ENCODE measurements at places on chromosomes 5 and 9. TPM values are rescaled to one million over a fixed set of nuclear protein-coding genes. Genes with fewer than 3 reads are reported as not detected.

DNA sequence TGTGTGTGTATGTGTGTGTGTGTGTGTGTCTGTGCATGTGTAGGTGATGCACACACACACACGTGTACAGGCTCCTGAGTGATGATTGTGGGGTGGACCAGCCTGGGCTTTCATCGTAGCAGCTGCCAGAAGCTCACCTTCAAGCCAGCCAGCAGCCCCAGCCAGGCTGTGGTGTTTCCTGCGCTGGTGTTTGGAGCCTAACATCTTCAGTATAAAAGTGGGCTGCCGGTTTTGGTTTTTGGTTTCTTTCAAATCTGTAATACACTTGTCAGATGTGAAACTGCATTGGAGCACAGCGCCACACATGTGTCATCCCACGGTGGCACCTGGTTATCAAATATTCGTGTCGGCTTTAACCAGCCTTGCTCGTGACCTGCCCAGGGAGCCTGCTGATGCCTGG lies 114.2 kb downstream of the OLFM1 start:
- no peaks in the 10 kb centered on the region for H3K36me3 ChIP-seq
- DNase-seq: no peak
- H3K27me3 ChIP-seq: no peaks in the 10 kb centered on the region

DNA sequence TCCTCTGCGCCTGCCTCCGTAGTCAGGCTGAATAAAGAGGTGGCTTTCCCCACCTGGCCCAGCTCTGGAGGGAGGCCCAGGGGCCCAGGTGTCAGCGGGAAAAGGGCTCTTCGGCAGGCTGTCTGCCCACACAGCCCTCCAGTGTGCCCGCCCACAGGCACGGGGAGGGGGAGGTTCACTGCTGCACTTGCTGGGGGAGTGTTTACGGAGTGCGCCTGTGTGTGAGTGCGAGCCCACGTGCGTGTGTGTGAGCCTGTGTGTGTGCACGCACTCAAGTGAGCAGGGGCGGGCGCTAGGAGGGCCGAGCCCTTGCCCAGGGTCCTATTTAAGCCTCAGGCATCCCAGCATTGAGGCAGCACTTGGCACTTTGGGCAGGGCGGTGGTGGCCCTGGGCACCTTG lies 10.9 kb downstream of the DNLZ start:
- H3K4me1 ChIP-seq: peaks cover 9% of the 10 kb centered on the region
- H3K27me3 ChIP-seq: no peaks in the 10 kb centered on the region
- no peak overlapping the region for H3K4me3 ChIP-seq
- no peak overlapping the region for H3K27ac ChIP-seq

GABRP gene
- not detected for total RNA-seq

- H3K27me3 ChIP-seq: peaks cover 31% of the 10 kb centered on the region
- no peak overlapping the region for H3K27ac ChIP-seq
Observed at GRCh38 chr5:90613918-90614504, 55.4 kb downstream of the ADGRV1 start.

GRCh38 chr9:94613003-94613402 lies 19.4 kb upstream of the FBP2 start:
- H3K36me3 ChIP-seq: no peaks in the 10 kb centered on the region
- H3K27me3 ChIP-seq: peaks cover 20% of the 10 kb centered on the region
- no peak overlapping the region for H3K4me3 ChIP-seq
- DNase-seq: no peak
- no peaks in the 10 kb centered on the region for H3K4me1 ChIP-seq
- no peak overlapping the region for H3K27ac ChIP-seq

- no peaks in the 10 kb centered on the region for H3K4me1 ChIP-seq
- no peak for DNase-seq
- no peaks in the 10 kb centered on the region for H3K27me3 ChIP-seq
- no peaks in the 10 kb centered on the region for H3K36me3 ChIP-seq
- H3K4me3 ChIP-seq: no peak overlapping the region
Observed at GRCh38 chr5:65085516-65085850, 316.8 kb downstream of the CWC27 start.

SPATA31C1 gene
- total RNA-seq: not detected

GDA gene
- not detected for total RNA-seq

DNA sequence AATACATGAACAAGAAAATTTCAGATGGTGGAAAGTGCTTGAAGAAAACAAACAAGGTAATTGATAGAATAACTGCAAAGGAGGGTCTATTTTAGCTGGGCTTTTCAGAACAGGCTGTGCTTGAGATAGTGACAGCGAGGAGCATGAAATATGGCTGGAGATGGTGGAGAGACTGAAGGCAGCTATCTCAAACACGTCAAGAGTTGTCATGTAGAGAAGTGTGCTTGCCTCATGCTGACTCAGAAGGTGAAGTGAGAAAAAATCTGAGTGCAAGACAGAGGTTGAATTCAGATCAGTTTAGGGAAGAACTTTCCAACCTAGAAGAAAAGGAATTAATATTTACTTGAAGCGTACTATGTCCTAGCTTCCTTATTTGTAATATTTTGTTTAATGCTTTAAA lies 115.5 kb upstream of the RANBP3L start:
- H3K4me1 ChIP-seq: peaks cover 2% of the 10 kb centered on the region
- peaks cover 48% of the 10 kb centered on the region for H3K27me3 ChIP-seq
- H3K36me3 ChIP-seq: no peaks in the 10 kb centered on the region

DNA sequence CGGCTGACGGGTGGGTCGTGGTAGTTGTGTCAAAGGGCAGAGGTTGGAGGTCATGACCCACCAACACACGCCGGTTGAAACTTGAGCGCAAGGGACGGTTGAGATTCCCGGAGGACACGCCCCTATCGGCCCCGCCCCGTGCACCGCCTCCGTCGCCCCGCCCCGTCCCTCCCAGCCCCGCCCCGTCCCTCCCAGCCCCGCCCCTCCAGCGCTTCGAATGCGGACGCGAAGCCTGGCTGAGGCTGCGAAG lies 226 bp upstream of the RANBP17 start:
- H3K36me3 ChIP-seq: peaks cover 7% of the 10 kb centered on the region
- no peak for DNase-seq
- H3K4me3 ChIP-seq: peak overlapping the region; percentile 73
- no peaks in the 10 kb centered on the region for H3K27me3 ChIP-seq
- peaks cover 16% of the 10 kb centered on the region for H3K4me1 ChIP-seq

DNA sequence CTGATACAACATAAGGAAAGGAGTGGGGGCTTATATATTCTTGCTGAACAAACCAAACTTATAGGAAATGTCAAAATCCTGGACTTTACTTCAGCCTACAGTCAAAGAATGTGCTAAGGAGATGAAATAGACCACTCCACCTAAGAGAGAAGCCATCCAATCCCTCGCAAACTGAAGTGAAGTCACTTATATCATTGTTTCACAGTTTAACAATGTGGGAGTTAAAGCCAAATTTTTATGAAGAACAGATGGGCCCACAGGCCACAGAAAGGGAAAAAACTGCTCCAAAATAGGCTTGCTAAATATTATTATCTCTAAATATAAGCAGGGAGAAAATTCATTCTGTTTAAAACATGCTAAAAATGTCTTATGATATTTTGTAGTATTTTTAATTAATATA lies 233.3 kb downstream of the GAS1 start:
- H3K27me3 ChIP-seq: no peaks in the 10 kb centered on the region
- no peak overlapping the region for H3K27ac ChIP-seq
- DNase-seq: no peak
- peaks cover 12% of the 10 kb centered on the region for H3K4me1 ChIP-seq

ADAMTS12 gene
- 15.5 TPM for total RNA-seq

GRCh38 chr9:99859243-99859980 lies 37.7 kb downstream of the NR4A3 start:
- no peaks in the 10 kb centered on the region for H3K4me1 ChIP-seq
- DNase-seq: no peak
- peaks cover 8% of the 10 kb centered on the region for H3K36me3 ChIP-seq
- H3K27ac ChIP-seq: no peak overlapping the region
- no peaks in the 10 kb centered on the region for H3K27me3 ChIP-seq
- no peak overlapping the region for H3K4me3 ChIP-seq

DNA sequence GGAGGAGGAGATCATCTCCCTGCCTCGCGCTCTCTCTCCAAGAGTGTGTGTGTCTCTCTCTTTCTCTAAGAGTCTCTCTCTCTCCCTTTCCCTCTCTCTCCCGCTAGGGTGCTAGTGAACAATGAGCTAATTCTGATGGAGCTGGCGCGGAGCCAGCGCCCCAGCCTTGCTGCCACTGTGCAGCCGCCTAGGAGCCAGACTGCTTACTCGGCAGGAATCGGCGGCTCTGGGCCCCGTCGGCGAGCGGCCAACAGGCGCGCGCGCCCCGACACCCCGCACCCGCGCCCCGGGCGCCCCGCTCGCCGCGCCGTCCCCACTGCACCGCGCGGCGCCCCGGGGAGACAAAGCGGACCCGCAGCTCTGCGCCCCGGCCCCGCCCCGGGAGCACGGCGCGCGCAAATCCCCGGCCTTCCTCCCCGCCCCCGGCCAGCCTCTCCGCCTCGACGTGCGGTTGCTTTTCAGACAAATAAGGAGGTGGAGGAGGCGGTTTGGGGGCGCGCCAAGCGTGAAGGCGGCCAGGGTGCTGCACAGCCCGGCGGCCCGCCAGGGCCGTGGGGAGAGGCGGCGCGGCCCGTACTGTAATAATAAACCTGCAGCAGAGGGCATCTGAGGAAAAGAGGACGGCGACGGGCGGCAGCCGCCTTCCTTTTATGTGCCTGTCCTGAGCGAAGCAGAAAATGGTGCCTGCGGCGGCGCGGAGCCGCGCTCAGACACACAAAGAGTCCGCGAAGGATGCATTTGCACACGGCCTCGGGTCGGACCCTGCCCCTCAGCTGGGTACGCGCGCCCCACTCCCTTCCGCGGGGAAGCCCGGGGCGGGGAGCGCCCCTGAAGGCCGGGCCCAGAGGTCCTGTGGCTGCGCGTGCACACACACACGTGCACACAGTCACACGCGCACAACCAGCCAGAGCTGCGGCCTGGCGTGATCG lies 625 bp upstream of the NREP start:
- H3K4me3 ChIP-seq: peak overlapping the region; percentile 89
- H3K27me3 ChIP-seq: no peaks in the 10 kb centered on the region

LHX3 gene
- not detected for total RNA-seq

DNA sequence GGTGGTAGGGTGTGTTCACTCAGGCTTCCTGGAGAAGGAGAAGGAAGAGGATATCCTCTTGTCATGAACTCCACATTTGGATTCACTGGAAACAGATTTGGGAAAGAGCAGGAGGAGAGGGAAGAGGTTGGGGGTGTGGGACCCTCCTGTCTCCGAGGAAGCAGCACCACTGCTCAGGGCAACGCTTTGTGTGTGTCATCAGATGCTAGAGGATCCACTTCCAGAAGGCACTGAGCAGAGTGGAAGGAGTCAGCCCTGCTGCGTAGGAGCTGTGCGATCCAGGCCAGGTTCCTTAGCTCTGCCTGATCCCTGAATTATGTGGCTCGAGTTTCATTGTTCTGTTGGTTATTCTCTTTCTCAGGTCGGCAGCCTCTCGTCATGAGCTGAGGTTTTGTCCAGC lies 37.3 kb upstream of the TJP2 start:
- H3K4me1 ChIP-seq: peaks cover 20% of the 10 kb centered on the region
- H3K36me3 ChIP-seq: peaks cover 9% of the 10 kb centered on the region
- no peaks in the 10 kb centered on the region for H3K27me3 ChIP-seq

DNA sequence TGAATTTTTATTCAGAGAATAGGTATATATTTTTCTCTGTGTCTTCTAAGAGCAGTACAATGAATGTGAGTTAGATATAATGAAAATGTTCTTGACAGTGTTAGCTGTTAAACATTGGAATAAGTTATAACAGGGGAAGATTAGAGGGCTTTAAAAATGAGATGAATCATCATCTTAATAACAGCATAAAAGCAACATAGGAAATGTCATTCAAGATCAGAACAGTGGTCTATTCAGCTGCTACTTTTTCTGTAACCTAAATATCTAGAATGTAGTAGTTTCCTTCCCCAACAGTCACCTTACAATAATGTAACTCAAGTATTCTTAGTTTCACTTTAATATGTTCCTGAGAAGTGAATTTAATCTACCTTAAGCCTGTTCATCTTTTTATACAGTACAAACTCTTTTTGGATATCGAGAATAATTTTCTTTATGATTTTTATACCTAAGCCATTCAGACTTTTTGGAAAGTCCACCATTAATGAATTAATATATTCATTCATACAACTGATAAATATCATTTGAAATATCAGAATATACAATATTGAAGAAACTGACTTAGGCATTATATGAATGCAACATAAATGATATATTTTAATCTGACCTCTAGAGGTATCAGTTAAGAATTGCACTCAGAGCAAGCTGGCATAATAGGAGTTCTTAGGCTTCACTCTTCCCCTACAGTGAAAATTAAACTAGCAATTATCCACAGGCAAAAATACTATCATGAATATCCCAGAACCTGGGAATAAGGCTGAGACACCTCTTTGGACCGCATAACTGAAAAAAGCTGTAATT lies 66.1 kb upstream of the EDIL3 start:
- peak overlapping the region; percentile 29 for H3K27ac ChIP-seq
- DNase-seq: no peak
- H3K36me3 ChIP-seq: peaks cover 12% of the 10 kb centered on the region
- H3K4me3 ChIP-seq: no peak overlapping the region
- peaks cover 11% of the 10 kb centered on the region for H3K4me1 ChIP-seq
